ENCODE measurements at places on chromosomes 5 and 9. TPM values are rescaled to one million over a fixed set of nuclear protein-coding genes. Genes with fewer than 3 reads are reported as not detected.
A peak's percentile ranks its signal among the peaks of the same experiment; 100 is the strongest.

DNA sequence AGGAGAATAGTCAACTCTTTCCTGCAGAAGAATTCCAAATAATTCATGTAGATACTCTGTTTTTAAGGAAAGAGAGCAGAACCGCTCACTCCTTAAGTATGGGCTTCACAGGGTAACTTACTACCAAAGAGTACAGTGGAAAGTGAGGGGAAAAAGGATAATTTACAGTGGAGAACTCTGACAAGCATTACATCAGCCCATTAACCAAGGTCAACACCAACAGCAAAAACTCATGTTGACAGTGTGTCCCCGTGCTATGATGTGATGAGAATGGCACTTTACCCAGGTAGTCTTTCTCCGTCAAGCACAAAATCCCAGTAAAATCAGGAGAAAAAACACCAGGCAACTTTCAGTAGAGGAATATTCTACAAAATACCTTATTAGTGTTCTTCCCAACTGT, 104.3 kb downstream of the ADCY2 start:
- DNase-seq, result no peak

DNA sequence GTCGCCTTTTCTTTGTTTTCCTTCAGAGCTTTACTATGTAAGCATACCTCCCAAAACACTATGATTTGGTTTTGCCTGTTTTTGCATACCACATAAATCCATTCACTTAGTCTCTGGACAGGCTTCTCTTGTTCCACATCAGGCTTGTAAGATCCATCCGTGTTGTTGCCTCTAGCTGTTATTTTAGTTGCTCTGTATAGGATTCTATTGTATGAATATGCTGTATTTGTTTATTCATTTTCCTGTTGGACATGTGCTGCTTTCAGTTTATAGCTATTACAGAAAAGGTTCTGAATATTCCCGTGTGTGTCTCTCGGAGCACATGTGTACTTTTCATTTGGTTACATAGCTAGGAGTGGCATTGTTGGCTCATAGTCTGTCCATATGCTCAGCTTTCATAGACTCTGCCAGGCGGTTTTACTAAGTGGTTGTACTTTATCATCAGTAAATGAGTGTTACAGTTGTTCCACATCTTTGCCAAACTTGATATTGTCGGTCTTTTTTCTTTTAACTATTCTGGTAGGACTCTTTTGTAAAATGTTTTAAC, 41.8 kb downstream of the NUP214 start:
- DNase-seq, result no peak

- peak; percentile 3 for DNase-seq
These were observed 35.1 kb downstream of the B4GALT1 start for GRCh38 chr9:33131790-33132772.

DNA sequence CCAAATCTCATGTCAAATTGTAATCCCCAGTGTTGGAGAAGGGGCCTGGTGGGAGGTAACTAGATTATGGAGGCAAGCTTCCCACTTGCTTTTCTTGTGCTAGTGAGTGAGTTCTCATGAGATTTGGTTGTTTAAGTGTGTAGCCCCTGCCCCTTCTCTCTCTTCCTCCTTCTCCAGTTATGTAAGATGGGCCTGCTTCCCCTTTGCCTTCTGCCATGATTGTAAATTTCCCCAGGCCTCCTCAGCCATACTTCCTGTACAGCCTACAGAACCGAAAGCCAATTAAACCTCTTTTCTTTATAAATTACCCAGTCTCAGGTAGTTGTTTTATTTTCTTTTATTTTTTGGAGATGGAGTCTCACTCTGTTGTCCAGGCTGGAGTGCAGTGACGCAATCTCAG, 18.2 kb upstream of the TXNDC8 start:
- no peak for DNase-seq

- no peak for DNase-seq
These were observed 249.7 kb upstream of the ZNF462 start for GRCh38 chr9:106613250-106613737.

- no peak for DNase-seq
These were observed 23.2 kb upstream of the CARNMT1 start for GRCh38 chr9:75051285-75051684.

The AGGF1 gene
- 37.5 TPM for total RNA-seq

GRCh38 chr5:68502531-68502930, 287.0 kb downstream of the PIK3R1 start:
- DNase-seq, result no peak

The ZDHHC11B gene
- 5.2 TPM for total RNA-seq

The IL5 gene
- total RNA-seq, result not detected
